ENCODE measurements at places on chromosomes 12 and 14.

- no peaks in the 10 kb centered on the region for H3K36me3 ChIP-seq
- no peak overlapping the region for H3K4me3 ChIP-seq
- no peaks in the 10 kb centered on the region for H3K27me3 ChIP-seq
Observed at GRCh38 chr14:106657460-106657859, 1131.1 kb downstream of the TMEM121 start.

- no peaks in the 10 kb centered on the region for H3K36me3 ChIP-seq
- no peaks in the 10 kb centered on the region for H3K27me3 ChIP-seq
- no peak for DNase-seq
- H3K27ac ChIP-seq = peak overlapping the region; percentile 69
- peaks cover 27% of the 10 kb centered on the region for H3K4me1 ChIP-seq
Observed at GRCh38 chr12:106897981-106898901, 57.5 kb upstream of the TMEM263 start.

- H3K4me3 ChIP-seq = no peak overlapping the region
- DNase-seq = no peak
- no peaks in the 10 kb centered on the region for H3K36me3 ChIP-seq
- no peaks in the 10 kb centered on the region for H3K27me3 ChIP-seq
- no peaks in the 10 kb centered on the region for H3K4me1 ChIP-seq
Observed at GRCh38 chr14:39939023-39939422, 506.8 kb upstream of the FBXO33 start.

DNA sequence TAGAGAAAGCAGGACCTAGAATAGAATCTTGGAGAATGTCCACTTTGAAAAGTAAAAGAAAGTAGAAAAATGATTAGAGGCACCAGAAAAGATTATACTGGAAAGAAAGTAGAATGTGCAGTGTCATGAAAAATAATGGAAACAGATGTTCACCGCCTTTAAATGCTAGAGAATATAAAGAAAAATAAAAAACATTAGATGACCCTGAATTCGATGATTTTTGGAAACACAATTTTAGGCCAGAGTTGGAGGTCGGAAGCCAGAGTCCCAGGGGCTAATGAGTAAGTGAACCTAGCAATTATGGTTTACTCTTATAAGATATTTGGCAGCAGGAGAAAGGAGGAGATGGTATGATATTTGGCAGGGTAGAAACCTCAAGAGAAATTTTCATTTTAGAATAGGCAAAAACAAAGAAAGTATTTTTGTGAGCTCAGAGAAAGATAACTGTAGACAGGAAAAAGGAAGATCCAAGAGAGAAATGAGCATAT is 37.7 kb downstream of the GYS2 start:
- no peak overlapping the region for H3K27ac ChIP-seq
- H3K4me1 ChIP-seq = no peaks in the 10 kb centered on the region
- H3K36me3 ChIP-seq = no peaks in the 10 kb centered on the region
- no peak overlapping the region for H3K4me3 ChIP-seq

GRCh38 chr14:73500360-73500759 is 9.6 kb downstream of the RIOX1 start:
- H3K36me3 ChIP-seq = peaks cover 16% of the 10 kb centered on the region
- H3K27ac ChIP-seq = no peak overlapping the region
- H3K27me3 ChIP-seq = no peaks in the 10 kb centered on the region
- no peak for DNase-seq
- H3K4me3 ChIP-seq = no peak overlapping the region
- H3K4me1 ChIP-seq = no peaks in the 10 kb centered on the region

DNA sequence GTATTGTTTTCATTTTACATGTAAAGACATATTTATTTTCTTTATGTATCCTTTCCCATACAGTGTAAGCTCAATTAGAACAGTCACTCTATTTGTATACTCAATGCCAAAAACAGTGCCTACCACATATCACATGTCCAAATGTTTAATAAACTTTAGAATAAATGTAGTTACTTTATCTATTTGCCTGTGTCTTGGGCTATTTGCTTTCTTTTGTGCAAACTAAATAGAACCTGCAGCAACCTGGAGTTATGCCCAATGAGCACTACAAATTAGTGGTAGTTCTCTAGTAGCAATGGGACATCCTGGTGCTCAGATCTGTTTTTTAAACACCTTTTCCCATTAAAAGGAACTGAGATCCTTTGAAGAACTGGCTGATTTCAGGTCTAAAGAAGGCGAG is 186.7 kb downstream of the PPFIA2 start:
- H3K27ac ChIP-seq = no peak overlapping the region
- H3K4me3 ChIP-seq = no peak overlapping the region
- no peaks in the 10 kb centered on the region for H3K4me1 ChIP-seq
- H3K36me3 ChIP-seq = no peaks in the 10 kb centered on the region
- H3K27me3 ChIP-seq = no peaks in the 10 kb centered on the region

DNA sequence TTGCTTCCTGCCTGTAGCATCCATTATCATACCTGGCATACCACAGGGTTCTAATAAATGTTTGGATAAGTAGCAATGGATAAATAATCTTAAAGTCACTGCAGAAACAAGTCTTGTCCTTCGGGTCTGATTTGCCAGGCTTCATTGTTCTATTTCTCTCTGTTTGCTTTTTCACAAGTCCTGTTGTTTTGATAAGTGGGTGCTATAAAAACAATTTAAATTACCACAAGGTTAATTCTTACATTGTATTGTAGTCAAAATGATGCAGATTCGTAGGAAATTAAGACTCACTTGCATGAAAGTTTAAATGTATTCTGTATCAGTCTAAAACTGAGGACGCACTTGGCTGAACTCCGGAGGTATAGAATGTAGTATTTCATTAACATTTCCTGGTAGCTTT is 429.9 kb downstream of the NELL2 start:
- no peaks in the 10 kb centered on the region for H3K27me3 ChIP-seq
- H3K4me3 ChIP-seq = no peak overlapping the region
- H3K36me3 ChIP-seq = no peaks in the 10 kb centered on the region
- H3K27ac ChIP-seq = no peak overlapping the region
- no peaks in the 10 kb centered on the region for H3K4me1 ChIP-seq

DNA sequence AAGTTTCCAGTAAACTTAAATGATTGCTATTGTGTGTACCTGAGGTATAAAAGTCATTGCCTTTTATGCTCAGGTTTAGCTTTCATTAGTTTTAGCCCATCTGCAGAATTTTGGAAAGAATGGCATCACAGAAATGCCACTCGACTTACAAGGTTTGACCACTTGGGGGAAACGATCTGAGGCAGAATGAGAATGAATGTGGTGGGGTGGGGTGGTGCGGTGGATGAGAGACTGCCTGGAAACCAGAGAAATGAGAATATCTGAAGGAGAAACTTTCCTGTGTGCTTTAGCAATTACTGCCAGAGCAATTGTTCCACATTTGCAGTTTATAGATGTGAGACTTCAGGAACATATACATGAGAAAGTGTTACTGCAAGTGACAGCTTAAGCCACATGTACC is 225.4 kb upstream of the PDE3A start:
- H3K36me3 ChIP-seq = no peaks in the 10 kb centered on the region
- no peaks in the 10 kb centered on the region for H3K27me3 ChIP-seq
- no peak overlapping the region for H3K4me3 ChIP-seq

- H3K36me3 ChIP-seq = no peaks in the 10 kb centered on the region
- DNase-seq = no peak
- H3K4me1 ChIP-seq = peaks cover 3% of the 10 kb centered on the region
Observed at GRCh38 chr12:62601765-62602164, 135.1 kb downstream of the MON2 start.

DNA sequence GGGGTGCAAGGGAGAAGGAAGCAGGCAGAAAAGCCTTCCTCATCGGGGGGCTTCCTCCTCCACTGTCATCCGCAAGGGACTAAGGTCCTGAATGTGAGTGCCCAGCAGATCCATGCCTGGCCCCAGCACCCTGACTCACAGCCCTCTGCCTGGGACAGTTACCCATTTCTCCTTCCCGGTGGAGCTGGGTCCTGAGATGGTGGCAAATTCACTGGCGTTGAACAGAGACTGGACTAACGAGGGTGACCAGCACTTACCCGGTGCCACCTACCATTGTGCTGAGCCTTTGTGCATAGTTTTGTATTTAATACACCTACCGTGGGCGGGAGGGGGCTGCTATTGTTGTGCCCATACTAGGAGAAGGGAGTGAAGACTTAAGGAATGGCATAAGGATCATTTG is 30.9 kb upstream of the PLEKHG6 start:
- no peak overlapping the region for H3K27ac ChIP-seq
- peaks cover 13% of the 10 kb centered on the region for H3K4me1 ChIP-seq
- no peak overlapping the region for H3K4me3 ChIP-seq
- H3K27me3 ChIP-seq = peaks cover 17% of the 10 kb centered on the region
- DNase-seq = no peak

DNA sequence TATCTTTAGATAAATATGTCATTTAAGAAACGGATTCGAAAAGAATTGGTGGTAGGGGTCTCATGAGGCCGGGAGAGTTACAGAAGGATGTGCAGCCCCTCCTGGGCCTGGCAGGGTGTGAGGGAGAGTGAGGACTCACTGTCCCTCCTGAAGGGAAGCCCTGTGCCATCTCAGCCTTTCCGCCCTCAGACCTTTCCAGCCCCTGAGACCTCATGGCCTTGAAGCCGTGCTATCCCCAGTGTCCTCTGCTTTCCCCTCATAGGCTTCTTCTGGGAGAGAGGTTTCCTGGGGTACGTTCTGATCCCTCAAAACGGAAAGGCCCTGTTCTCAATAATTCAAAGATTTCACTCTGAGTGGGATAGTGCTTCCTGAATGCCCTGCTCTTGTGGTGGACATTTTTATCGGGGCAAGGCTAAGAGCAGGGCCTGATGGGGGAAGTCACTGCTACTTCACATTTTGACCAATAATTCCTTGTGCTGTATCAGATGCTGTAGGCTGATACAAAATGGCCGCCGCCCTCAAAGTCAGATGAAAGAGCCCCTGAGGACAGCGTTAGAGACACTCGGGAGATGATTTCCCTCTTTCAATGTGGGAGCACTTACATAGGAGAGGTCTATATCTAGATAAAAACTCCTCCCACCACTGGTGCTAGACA is 1.3 kb downstream of the CD4 start:
- no peak overlapping the region for H3K4me3 ChIP-seq
- no peaks in the 10 kb centered on the region for H3K36me3 ChIP-seq
- no peaks in the 10 kb centered on the region for H3K27me3 ChIP-seq
- no peak for DNase-seq
- H3K27ac ChIP-seq = no peak overlapping the region
- peaks cover 17% of the 10 kb centered on the region for H3K4me1 ChIP-seq

DNA sequence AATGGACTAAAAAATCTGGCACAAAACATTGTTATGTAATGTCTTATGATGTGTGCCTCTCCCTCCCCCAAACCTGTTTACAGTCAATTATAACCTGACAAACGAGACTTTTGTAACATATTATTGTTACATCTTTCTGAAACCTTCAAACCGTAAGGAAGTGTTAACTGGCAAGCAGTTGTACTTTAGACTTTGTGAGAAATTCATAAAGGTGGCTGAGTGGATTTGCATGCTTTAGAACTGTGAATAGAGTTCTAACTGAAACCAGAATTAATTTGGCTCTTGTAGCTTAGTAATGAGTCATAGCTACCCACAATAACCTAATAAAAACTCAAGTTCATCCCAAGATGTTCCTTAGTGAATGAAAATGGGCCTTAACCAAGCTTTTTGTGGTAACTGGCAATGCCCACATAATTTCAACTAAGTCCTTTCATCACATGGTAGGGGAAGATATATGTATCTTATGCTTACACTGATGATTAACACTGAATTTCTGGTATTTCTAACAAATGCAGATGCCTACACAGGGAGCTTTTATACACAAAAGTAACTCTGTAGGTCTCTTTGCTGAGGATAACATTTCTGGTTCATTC is 29.7 kb downstream of the RAD9B start:
- DNase-seq = no peak
- no peak overlapping the region for H3K27ac ChIP-seq
- H3K4me3 ChIP-seq = no peak overlapping the region
- no peaks in the 10 kb centered on the region for H3K27me3 ChIP-seq

- no peaks in the 10 kb centered on the region for H3K36me3 ChIP-seq
- DNase-seq = no peak
Observed at GRCh38 chr14:69886453-69887242, 7.4 kb downstream of the SMOC1 start.

DNA sequence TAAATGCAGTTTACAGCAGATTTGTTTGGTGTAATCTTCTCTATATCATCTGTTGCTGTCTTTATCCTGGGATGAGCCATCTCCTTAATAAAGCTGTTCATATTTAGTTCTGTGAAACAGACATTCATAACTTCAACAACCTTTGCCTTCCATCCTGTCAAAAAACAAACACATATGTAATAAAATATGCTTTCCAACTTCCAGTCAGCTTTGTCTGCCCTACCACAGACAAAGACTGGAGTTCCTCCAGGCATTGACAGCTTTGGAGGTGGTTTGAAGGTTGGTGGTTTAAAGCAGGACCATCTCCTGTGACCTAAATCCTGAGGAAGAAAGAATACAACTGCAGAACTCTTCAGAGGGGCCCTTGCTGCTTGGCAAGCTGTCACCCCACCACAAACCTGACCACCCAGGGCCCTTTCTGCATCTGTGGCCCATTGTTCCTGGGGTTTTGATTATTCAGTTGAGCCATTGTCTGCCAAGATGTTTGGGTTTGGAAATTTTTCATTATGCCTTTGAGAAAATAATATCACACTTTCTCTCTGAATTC is 28.2 kb upstream of the PTGR2 start:
- peaks cover 3% of the 10 kb centered on the region for H3K4me1 ChIP-seq
- H3K4me3 ChIP-seq = no peak overlapping the region
- no peaks in the 10 kb centered on the region for H3K27me3 ChIP-seq
- H3K36me3 ChIP-seq = no peaks in the 10 kb centered on the region
- H3K27ac ChIP-seq = no peak overlapping the region

- H3K36me3 ChIP-seq = no peaks in the 10 kb centered on the region
- no peak for DNase-seq
- H3K4me1 ChIP-seq = no peaks in the 10 kb centered on the region
- H3K4me3 ChIP-seq = no peak overlapping the region
Observed at GRCh38 chr12:24791622-24792021, 157.3 kb downstream of the BCAT1 start.

- H3K36me3 ChIP-seq = no peaks in the 10 kb centered on the region
- H3K27me3 ChIP-seq = no peaks in the 10 kb centered on the region
- H3K27ac ChIP-seq = no peak overlapping the region
- no peak overlapping the region for H3K4me3 ChIP-seq
- DNase-seq = no peak
Observed at GRCh38 chr12:10075451-10075850, 23.3 kb downstream of the CLEC1A start.

GRCh38 chr12:20778969-20779368 is 31.5 kb upstream of the SLCO1B3 start:
- DNase-seq = no peak
- no peak overlapping the region for H3K27ac ChIP-seq
- H3K4me3 ChIP-seq = no peak overlapping the region
- no peaks in the 10 kb centered on the region for H3K36me3 ChIP-seq
- no peaks in the 10 kb centered on the region for H3K27me3 ChIP-seq

DNA sequence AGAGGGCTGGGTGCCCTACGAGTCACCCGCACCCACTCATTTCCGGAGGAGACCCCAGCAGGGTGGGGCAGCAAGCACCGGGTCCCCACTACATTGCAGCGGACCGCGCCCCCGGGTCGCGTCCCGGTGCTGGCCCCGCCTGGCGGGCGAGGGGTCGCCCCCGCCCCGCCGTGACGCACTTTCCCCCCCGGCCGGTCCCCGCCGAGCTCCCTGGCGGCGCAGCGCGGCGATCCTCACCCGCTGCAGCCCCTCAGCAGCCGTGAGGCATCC is 106.1 kb downstream of the PRICKLE1 start:
- no peaks in the 10 kb centered on the region for H3K27me3 ChIP-seq
- peaks cover 8% of the 10 kb centered on the region for H3K4me1 ChIP-seq
- peak overlapping the region; percentile 75 for H3K4me3 ChIP-seq
- peak overlapping the region; percentile 94 for H3K27ac ChIP-seq
- no peaks in the 10 kb centered on the region for H3K36me3 ChIP-seq
